ENCODE measurements at places on chromosomes 4 and X.
A peak's percentile ranks its signal among the peaks of the same experiment; 100 is the strongest.

DNA sequence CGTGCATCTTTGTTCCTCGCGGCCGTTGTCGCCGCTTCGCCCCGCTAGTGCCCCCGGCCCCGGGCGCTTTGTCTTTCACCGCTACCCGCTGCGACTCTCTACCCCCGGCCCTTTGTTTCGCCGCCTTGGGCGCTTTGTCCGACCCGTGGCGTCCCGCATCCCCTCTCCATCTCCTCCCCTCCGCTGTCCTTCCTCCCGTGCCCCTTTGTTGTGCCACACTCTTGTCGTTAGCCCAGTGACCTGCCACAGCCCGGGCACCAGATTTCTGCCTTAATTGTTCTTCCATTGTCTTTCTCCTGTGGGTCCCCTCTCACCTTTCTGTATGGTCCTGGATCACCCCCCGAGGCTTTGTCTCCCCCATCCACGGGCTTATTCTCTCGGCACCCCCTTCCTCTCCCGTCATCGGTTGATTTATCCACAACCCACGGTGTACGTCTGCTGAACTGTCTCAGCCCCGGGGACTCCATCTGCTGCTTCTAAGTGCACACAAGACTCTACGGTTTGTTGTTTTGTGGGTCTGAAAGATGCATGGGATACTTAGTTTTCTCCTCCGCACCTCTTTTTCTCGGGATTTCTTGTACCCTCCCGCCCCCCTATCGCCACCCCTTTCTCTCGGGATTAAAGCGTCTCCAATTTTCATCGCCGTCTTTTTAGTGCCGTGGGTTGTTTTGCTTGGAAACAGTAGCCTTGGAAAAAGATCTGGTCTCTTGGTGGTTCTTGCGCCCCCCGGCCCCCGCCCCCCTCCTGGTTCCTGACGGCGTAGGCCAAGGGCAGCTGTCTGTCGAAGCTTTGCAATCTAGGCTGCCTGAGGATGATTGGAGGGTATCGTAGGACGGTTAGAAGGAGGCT, 783 bp downstream of the RBPJ start:
- peak; percentile 63 for DNase-seq

DNA sequence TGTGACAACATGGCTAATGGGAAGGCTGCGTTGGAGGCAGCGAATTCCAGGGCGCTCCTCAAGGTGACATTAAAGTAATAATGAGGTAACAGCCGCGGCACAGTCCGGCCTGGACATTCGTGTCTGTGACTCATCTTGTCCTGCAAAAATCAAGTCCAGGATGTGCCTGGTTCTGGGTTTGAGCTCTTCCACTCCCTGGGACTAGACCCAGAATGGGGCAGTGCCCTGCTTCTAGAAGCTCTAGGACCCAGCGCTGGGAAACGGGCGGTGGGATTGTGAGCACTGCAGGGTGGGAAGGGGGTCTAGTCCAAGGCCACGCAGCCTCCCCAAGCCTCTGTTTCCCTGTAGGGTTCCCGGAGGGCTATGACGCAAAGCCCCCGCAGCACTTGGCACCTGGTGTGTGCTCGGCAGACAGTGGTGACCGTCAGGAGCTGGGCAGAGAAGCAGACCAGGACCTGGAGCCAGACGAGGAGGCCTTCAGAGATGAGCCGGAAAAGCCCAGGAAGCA, 34.9 kb downstream of the HMX1 start:
- DNase-seq = no peak

DNA sequence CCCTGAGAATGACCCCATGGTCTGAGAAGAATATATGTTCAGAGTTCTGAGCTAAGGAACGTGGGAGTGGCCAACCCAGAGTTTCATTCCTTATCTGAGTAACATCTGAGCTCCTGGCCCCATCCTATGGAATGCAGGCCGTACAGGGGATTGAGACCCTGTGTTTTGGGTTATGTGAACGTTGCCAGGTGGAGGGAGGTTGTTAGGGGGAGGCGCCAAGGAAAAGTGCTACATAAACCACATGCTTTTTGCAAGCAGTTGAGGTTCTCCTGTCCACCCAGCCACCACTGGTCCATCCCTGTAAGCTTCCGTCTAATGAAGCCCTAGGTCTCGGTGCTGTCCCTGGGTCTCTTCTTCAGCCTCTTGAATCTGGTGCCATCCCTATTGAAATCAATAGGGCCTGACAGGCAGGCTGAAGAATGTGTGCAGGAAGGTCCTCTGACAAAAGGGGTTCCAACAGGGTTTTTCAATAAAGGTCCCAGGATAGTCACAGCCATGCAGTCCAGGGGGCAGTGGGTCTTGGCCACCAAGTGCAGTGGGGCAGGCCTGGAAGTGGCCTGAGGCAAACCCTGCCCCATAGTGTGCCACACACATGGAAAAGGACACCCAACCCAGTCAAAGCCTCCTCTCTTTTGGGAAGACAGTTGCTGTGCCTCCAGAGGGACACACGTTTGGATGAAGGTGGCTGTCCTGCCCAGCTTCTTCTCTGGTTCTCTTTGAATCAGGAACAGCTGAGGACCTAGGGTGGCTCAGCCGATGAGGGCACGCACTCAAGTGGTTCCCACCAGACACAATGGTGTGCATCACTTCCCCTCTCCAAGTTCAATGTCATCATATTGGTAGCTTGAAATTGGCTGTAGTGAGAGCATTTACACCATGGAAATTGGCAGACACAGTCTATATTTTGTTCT, 53.5 kb downstream of the HTRA3 start:
- no peak for DNase-seq

DNA sequence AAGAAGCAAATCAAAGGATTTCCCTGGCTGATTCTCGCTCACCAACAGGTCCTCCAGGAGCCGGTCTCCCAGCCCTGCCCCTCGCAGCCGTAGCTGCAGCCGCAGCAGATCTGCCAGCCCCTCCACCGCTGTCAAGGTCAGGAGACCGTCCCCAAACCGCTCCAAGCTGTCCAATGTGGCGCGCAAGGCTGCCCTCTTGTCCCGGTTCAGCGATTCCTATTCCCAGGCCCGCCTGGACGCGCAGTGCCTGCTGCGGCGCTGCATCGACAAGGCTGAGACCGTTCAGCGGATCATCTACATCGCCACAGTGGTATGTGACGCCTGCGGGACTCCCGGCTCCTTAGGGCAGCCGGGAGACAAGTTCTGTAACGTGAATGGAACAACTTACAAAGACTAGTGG, 25.6 kb downstream of the SPATA18 start:
- DNase-seq = no peak

GRCh38 chrX:122464341-122464740, 719.7 kb upstream of the GRIA3 start:
- no peak for DNase-seq

DNA sequence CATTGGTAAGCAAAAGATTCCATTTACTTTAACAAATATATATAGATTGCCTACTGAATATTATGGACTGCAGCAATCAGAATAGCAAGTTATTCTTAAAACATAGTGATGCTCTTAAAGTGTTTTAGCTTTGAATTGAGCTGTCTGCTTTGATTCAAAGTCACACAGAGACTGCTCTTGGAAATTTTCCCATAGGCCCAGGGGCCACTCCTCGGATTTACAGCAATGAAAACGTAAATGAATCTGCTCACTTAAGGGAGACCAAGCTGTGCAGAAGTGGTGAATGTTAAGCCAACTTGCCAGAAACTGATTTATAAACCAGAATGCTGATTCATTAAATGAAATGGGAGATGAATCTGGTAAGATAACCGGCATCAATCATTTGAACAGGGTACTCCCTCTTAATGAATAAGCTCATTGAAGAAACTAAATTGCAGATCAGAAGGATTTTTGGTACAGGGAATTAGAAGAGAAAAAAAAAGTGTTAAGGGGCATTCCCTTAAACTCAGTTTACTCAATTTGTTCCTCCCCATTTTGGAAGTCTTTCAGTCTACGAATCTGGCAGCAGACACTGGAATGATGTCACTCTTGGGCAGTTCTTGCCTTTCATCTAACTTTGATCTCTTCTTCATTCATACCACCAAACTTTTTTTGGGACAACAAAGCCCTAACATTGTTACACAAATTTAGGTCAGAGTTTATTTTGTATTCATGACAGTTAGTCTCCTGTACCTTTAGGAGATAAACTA, 363.3 kb upstream of the MAGEB2 start:
- no peak for DNase-seq

- DNase-seq = no peak
Observed at GRCh38 chr4:146108756-146109155, 66.8 kb upstream of the LSM6 start.

DNA sequence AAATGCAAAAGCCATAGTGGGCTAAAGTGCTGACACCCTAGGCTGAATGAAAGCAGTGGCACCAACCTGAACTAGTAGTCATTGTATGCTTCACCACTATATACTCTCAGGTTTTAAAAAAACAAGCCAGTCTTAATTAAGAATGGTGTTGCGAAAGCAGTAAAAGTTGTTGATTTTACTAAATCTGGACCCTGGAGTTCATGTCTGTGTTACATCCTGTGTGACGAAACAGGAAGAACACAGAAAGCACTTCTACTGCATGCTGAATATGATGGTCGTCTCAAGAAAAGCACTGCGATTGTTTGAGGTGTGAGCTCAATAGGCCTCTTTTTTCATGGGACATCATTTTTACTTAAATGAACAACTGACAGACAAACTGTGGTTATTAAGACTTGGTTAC, 24.2 kb upstream of the GDPD2 start:
- no peak for DNase-seq

GRCh38 chr4:37827030-37827685, 672 bp downstream of the PGM2 start:
- peak; percentile 66 for DNase-seq

DNA sequence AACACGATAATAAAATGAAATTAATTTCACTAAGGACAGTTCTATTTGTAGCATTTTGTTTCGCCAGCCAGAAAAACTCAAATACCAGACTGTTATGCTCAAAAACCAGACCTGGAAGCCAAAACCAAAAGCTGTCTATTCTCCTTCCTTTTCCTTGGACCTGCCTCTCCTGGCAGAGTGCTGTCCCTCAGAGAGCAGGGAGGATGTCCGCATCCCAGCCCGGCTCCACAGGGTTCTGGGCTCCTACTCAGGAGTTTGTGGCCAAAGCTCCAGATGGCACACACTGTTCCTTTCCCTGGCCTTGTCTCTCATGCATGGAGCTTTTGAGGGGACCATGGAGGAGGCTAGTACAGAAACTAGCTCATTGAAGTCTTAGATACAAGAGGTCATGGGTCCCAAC, 41.9 kb upstream of the C1QTNF7 start:
- peak; percentile 81 for DNase-seq

DNA sequence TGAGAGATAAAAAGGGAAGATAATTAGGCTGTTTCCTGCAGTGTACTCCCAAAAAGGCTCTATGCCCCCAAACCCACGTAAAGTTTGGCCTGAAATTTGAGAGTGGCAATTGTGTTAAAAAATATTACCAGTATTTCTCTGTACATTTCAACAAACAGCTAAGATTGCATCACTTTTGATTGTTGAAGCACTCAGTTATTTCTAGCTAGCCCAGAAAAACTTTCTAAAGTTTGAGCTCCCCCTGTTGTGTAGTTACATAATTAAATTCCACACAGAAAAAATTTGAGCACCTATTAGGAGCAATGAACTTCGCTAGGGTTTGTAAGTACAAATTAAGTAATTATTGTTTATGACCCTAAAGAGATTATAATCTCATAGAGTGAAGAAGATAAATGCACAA, 109.4 kb downstream of the DLG3 start:
- DNase-seq = no peak

GRCh38 chrX:16836371-16836770, 33.8 kb downstream of the RBBP7 start:
- no peak for DNase-seq

GRCh38 chr4:148173397-148174017, 268.7 kb downstream of the NR3C2 start:
- DNase-seq = no peak

DNA sequence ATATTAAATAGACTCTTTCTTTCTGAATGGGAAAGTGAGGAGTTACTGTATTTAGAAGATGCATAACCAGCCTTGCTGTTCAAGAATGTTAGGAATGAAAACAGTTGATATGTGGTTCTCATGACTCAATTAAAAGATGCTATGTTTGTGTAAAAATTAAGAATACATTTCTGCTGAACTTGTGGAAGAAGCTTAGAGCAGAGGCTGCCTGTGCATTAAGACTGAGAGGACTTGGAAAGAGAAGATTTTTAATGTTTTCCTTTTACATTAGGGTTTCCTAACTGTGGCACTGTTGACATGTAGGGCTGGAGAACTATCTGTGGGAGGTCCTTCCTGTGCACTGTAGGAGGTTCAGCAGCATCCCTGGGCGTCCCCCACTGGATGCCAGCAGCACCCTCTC, 137.7 kb downstream of the GPR143 start:
- no peak for DNase-seq

- DNase-seq = no peak
Observed at GRCh38 chr4:109578846-109579245, 18.8 kb downstream of the MCUB start.

- no peak for DNase-seq
Observed at GRCh38 chr4:8236106-8236919, 33.2 kb upstream of the HTRA3 start.

- DNase-seq = no peak
Observed at GRCh38 chr4:145099653-145100052, 1.5 kb downstream of the ABCE1 start.
